ENCODE measurements at places on chromosomes 1 and 21.

GRCh38 chr1:181159451-181160140, 71.1 kb downstream of the IER5 start:
- no peak for DNase-seq

- DNase-seq, result no peak
Measured at GRCh38 chr1:24032981-24033380, 52.9 kb upstream of the SRSF10 start.

DNA sequence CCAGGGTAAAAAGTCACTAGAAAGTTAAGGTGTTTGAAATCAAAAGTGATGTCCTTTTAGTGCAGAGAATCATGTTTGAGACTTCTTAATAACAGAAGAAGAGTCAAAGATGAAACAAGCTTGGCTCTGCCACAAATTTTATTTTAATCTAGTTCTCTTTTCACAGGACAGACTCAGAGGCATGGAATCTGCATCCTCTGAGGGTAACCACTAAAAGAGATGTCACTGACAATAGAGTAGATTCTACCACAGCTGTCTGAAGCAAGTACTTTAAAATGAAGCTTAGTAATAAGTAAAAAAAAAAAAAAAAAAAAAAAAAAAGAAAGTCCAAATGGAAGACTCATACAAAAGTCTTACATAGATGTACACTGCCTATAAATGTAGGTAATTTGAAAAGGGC, 519.7 kb upstream of the PRMT6 start:
- no peak for DNase-seq

DNA sequence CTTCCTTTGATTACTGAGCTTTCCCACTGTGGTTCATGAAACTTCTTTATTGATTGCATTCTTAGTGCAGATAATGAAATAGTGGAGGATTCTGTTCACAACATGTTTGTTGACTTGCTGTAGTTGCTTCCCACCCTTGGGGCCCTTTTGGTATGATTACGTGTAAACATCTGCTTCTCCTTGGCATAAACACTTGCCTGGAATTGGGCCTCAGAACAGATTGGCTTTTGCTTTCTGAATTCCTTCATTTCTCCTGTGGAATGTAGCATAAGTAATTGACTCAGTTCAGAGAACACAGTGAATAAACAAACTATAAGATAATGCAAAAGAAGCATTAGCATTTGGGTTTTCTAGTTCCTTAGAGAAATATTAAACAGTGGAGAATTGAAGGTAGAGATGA, 59.5 kb upstream of the LAMC2 start:
- DNase-seq, result no peak

- DNase-seq, result no peak
Measured at GRCh38 chr1:21734526-21734925, 48.4 kb downstream of the USP48 start.

- DNase-seq, result no peak
Measured at GRCh38 chr1:10626131-10626731, 151.5 kb downstream of the PEX14 start.

- no peak for DNase-seq
Measured at GRCh38 chr1:1596493-1597274, 3.3 kb downstream of the FNDC10 start.

GRCh38 chr1:48999321-48999720, 222.6 kb upstream of the BEND5 start:
- no peak for DNase-seq

DNA sequence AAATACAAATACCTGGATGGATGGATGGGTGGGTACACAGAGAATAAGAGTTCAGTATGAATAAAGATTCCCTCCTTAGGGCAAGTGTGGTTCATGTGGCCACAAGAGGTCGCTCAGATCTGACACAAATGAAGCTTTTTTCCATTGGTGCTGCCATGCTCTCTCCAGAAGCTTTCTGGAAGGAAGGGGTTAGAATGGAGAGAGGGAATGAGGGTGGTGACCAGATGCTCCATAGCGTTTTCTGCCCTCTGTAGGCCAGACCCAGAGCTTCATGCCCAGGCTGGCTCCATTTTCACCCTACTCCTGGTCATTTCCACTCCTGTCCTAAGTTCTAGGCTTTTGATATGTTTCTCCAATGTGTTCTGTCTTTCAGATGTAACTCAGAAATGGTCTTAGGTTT, 3.3 kb upstream of the FCRL6 start:
- DNase-seq, result peak; percentile 88

DNA sequence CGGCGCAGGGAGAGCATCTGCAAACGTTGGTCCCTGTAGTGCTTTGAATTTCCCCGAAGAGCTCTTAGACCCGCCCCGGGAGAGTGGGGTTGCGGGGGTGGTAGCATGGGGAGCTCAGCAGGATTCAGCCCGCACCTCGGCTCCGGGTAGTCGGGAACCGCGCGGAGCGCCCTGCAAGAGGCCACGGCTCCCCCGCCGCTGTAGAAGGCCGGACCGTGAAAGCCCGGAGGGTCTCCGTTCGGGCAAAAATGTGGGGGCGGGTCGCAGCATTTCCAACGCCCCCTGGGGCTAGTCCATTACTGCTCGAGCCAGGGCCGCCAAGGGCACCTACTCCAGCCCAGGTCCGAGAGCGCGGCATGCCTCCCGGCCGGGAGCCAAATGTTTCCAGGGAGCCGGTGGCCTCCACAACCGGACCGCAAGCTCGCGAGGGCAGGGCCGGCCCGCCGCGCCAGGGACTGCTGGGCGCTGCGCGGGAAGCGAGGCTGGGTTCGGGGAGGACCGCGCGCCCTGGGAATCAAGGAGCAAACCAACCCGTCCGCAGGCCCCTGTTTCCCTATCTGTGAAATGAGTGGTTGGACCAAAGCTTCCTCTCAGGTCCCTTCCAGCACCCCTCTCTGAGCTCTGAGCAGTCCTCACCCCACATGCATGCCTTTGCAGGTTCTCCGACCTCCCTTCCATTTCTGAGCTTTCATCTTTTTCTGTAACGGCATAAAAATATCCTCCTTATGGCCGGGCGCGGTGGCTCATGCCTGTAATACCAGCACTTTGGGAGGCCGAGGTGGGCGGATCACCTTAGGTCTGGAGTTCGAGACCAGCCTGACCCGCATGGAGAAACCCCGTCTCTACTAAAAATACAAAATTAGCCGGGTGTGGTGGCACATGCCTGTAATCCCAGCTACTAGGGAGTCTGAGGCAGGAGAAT, 775 bp upstream of the TMEM63A start:
- peak; percentile 58 for DNase-seq

DNA sequence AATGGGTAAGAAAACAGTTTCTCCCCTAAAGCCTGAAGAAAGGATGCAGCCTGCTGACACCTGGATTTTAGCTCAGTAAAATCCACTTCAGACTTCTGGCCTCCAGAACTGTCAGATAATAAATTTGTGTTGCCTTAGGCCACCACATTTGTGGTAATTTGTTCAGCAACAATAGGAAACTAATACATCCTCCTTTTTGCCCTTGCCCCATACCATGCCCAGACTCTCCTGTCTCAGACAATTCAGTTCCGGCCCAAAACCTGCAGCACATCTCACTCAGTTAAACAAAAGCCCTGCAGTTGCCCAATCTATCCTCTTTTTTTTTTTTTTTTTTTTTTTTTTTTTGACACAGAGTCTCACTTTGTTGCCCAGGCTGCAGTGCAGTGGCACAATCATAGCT, 25.8 kb downstream of the SMIM12 start:
- DNase-seq, result no peak

GRCh38 chr1:224592636-224593582, 23.2 kb upstream of the CNIH3 start:
- no peak for DNase-seq

GRCh38 chr1:216722821-216723220, 408 bp downstream of the ESRRG start:
- no peak for DNase-seq

- no peak for DNase-seq
Measured at GRCh38 chr1:109368464-109368863, 29.3 kb downstream of the SORT1 start.

All from kidney (tissue), 22 donors.